SK-N-DZ (cell line): ENCODE measurements at places on chromosomes 7 and 10.

DNA sequence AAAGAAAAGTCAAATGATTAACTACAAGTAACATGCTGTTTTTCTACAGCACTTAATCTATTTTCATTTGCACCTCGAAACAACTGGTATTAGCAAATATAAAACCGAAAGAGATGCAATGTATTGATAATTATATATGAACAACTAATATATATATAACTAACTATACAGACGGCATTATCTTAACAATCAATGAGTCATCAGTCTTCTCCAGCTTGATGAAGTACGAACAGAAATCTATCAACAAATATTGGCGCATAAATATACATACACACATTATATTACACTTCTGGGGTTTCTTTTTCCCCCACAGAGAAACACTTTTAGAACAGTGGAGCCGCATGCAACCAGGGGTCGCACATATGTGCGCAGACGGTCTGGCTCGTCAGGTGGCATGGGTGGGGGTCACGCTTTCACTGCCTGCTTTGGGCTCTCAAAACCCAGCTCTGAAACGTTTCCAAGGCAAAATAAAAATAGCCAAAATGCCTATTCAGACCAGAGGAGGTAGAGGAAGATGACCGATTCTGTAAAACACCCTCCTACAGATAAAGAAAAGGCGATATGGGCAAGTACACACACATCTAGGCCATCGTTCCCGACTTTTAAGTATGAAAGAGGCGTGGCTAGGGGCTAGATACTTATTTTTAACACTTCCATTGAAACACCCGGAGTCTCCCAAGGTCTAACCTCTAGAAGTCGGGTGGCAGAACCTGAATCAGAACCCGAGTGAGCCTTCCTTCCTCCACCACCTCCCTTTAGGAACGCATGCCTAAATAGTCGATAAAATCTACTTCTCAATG is 1.7 kb downstream of the ARHGAP12 start:
- DNase-seq: peak; percentile 5

DNA sequence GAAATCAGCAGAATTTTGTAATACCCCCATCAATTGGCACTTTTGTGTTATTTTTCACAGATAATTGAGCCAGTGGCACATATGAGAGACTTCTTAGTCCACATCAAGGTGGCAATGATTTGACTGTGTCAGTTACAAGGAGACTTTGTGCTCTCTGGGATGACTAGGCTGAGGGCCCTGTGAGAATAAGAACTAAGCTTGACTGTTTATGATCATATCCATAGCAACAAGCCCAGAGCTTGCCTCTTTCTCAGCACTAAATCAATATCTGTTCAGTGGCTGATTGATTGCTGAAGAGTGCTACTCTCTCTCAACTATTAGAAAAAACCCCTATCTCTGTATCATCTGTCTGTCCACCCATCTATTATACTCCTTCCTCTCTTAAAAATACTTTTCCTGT is 185.3 kb upstream of the PLPP4 start:
- DNase-seq: no peak

DNA sequence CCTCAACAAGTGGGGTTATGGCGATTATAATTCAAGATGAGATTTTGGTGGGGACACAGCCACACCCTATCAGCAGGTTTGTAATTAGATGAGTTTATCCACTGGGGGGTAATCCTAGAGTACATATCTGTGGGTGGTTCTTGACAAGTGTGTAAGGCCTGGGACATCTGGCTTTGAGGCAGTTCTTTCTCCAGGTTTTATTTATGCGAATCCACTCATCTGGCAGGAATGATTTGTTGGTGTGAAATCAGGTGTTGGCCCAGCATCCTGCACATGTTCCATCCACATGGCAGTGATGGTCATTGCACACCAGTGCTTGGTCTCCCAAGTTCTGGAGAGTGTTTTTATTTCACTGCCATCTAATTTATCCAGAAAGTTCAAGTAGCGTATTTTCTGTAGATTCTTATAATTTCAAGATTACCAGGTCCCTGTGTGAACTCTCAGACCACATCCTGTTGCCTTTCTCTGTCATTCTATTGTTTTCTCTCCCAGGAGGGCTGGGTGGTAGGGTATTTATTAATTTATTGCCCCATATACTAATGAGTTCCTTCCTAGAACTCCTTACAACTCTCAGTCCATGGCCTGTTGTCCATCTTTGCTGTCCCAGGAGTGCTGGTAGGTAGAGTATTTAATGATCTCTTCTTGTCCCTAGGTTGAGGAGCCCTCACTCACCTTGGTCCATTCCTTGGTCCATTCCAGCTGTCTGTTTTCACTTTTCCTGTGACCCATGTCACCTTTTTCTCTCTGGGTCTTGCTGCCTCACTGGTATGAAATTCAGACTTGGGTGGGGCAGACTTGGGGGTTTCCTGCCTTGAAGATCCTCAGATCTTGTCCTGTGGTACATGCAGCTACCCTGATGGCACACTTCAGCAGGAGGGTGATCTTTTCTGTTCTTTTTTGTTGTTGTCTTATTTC is 10.4 kb downstream of the RALA start:
- DNase-seq: no peak

GRCh38 chr7:111067251-111067650 is 23.7 kb upstream of the LRRN3 start:
- DNase-seq: no peak
